HAP-1 (cell line): ENCODE measurements at places on chromosomes 2 and 18.

DNA sequence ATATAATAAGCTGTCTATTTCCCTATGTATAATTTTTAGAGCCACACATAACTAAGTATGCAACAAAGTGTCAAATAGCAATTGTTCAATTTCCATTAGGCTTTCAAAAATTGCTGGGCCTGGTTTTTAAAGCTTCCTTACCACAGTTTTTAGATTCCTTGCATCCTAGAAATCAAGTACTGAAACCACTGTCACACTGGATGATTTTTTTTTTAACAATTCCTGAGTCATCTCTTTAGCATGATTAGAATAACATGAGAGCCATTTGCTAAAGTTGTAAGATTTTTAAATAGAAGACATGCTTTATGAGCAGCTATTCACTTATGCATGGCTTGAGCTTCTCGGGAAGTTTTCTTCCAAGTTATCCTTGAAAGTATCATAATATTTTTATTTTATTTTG lies 319.5 kb upstream of the NXPH2 start:
- DNase-seq = no peak

DNA sequence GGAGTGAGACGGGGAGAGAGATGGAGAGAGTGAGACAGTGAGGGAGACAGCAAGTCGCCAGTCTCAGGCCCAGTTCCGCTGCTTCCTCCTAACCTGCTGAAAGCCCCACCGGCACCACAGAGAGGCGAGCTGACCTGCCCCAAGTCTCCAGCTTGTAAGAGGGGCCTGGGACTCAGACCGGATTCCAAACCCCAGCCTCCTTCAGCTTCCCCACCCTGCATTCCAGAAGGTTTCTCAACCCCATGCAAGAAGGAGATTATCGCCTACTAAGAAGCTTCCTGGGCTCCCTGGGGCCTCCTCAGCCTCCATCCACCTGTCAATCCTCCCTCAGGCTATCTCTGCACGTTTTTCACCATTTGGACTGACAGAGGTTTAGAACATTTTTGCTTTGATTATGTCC lies 173.1 kb upstream of the RAB6C start:
- no peak for DNase-seq

- no peak for DNase-seq
Observed at GRCh38 chr2:10173258-10174005, 50.9 kb downstream of the RRM2 start.

GRCh38 chr2:230939066-230939591 lies 14.1 kb upstream of the GPR55 start:
- DNase-seq = no peak

DNA sequence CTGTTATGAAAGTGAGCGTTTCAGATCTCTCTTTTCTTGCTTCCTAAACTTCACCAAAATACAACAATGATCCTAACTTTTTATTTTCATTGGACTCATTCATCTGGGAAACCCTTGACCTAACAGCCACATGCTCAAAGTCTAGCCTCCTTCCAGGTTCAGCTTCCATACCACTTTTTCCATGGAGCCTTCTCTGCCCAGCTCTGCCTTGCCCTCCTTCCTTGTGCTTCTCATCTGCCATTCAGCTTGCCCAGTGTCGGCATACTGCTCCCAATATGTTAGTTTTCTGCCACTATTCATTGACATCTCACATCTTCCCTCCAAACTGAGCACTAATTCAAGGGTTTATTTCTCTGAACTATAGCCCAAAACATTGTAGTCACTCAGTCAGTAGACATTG lies 214.7 kb downstream of the RAD51AP2 start:
- no peak for DNase-seq

GRCh38 chr2:24618144-24618543 lies 127.1 kb downstream of the NCOA1 start:
- no peak for DNase-seq

- no peak for DNase-seq
Observed at GRCh38 chr18:47983946-47984345, 53.5 kb upstream of the SMAD2 start.

GRCh38 chr18:57906852-57907251 lies 103.7 kb upstream of the ATP8B1 start:
- no peak for DNase-seq

DNA sequence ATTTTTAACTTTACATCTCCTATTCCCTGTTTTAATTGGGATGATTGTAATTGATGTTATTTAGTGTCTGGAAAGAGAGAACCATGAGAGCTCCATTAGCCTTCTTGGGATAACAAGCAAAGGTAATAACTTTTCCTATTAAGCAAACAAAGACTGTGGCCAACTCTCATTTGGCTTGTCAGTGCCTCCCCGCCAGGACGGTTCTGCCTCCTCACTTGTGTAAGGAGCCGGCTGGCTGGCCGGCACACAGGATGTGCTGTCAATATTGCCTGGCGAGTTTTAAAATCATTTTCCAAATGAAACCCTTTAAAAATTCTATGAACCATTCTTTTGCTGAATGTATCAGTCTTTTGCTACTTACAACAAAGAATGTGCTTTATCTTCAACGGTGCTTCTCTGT lies 898.3 kb downstream of the CPS1 start:
- DNase-seq = no peak

- DNase-seq = no peak
Observed at GRCh38 chr2:103945083-103945482, 908.8 kb upstream of the POU3F3 start.

DNA sequence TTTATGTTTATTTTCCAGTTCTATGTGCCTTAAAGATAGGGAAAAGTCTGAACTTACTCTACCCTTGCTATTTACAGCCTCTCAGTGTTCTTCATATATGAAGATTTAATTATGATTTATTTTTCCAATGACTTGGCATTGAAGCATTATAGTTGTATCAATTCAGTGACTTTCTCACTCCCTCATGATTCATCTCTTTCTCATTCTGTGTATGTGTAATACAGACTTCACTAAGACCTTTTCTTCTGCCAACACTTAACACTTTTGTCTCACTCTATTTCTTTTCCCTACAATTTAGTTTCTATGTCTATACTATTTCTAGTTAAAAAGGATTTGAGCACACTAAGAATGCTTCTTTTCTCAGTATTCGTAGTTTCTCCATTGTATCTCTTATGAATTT lies 1470.3 kb upstream of the ACVR2A start:
- DNase-seq = no peak

GRCh38 chr18:58755304-58756010 lies 84.2 kb downstream of the MALT1 start:
- no peak for DNase-seq

DNA sequence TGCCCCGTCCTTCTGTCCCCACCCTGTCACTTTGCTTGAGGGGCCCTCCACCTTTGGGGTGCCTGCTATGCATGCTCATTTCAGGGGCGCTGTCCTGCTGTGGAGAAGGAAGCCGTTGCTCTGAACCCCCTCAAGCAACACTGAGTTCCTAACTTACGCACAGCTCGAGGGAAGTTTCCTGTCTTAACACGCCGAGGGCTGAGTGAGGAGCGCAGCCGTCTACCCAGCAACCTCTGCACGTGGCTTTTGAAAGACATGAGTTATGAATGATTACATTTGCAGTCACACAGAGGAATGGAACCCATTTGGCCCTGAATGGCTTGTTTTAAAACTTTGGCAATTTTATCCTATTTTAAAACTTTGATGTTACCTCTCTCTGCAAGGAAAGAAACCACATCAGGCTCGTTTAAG lies 14.0 kb downstream of the RAMP1 start:
- no peak for DNase-seq

- peak; percentile 11 for DNase-seq
Observed at GRCh38 chr2:50006327-50006726, 852.0 kb upstream of the FSHR start.

DNA sequence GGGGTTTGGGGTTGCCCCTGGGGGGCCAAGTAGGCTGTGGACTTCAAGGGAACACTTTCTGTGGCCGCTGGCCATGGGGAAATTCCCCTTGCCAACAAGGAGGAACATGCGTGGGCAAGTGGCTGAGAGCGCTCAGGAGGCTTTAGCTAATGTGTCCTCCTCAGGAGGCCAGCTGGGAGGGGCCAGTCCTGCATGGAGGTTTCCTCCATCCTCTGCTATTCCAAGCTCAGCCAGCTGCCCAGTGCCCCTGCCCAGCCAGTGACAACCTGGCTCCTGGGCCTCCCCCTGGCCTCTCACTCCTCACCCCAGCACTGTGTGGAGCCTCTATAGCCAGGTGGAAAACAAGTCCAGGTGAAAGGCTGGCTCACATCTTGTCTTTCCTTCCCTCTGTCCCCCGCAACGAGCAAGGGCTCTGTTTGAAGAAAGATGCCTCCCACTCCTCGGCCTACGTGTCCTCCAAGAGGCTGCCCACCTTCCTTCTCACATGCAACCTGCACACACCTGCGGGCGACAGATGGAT lies 64.4 kb upstream of the DAPL1 start:
- DNase-seq = no peak

GRCh38 chr2:189951791-189952535 lies 110.6 kb downstream of the MSTN start:
- DNase-seq = no peak

DNA sequence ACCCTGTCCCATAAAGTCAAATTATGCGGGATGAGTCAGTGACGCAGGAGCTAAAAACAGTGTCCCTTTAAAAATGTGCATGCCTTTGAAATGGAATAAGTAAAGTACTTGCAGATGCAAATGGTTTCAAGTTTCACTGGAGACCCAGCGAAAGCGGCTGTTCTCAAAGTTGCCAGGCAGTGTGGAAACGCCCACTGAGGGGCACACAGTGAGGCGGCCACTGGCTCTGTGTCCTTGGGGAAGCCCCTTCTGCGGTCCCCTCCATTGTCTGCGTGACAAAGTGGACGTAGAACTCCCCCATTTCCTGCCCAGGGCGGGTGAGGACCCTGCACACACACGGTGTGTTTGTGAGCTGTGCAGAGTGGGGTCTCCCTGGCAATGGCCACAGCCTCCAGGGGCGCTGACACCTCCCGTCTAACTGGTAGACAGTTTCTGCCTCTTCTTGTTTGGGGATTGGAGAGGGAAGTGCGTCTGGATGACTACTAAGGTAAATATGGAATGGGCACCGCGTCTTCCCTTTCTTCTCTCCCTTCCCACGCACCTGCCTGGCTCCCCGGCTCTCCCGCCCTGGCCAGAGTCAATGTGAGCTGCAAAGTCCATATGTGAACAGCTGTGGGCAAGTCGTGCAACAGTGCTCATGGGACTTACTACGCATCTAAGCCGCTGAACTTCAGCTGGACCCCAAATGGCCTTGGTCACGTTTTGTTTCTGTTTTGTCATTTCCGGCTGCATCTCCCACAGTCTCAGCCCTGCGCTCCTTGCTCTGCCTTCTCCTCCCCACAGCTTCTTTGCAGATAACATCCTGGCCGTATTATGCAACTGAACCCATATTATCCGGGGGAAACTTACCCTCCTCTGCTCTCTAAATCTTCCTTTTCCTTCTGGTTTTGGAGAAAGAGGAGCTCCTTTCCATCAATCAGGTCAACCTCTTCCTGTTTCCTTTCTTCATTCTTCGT lies 33.7 kb upstream of the ZNF516 start:
- peak; percentile 24 for DNase-seq
